ENCODE measurements at places on chromosomes 3 and 15.

GRCh38 chr3:159881208-159881607 lies 107.4 kb upstream of the IL12A start:
- DNase-seq, result no peak

DNA sequence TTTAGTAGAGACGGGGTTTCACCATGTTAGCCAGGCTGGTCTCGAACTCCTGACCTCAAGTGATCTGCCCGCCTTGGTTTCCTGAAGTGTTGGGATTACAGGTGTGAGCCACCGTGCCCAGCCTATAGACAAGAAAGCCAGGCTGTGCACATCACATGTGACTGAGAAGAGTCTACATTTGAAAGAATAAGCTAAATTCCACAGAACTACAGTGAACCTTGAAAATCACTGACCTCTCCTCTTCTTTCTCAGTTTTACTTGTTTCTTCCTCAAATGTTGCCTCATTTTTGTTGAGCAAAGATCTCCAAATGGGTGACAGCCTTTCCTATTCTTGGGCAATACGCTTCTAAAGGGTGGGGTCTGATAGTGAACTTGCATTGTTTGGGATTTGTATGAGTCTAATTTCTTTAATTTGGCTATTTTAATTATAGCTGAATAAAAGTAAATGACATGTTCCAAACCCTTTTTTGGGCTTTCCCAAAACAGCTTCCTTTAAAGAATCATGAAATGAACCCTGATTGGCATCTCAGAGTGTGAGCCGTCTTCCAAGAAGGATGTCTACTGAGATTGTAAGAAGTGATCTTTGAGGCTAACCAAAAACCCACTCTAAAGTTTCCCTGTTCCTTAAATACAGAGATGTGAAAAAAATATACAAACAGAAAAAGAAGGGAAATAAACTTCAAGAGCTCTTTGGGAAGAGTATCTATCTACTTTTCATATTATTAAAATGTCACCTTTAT lies 21.6 kb upstream of the SPTBN5 start:
- no peak for DNase-seq

DNA sequence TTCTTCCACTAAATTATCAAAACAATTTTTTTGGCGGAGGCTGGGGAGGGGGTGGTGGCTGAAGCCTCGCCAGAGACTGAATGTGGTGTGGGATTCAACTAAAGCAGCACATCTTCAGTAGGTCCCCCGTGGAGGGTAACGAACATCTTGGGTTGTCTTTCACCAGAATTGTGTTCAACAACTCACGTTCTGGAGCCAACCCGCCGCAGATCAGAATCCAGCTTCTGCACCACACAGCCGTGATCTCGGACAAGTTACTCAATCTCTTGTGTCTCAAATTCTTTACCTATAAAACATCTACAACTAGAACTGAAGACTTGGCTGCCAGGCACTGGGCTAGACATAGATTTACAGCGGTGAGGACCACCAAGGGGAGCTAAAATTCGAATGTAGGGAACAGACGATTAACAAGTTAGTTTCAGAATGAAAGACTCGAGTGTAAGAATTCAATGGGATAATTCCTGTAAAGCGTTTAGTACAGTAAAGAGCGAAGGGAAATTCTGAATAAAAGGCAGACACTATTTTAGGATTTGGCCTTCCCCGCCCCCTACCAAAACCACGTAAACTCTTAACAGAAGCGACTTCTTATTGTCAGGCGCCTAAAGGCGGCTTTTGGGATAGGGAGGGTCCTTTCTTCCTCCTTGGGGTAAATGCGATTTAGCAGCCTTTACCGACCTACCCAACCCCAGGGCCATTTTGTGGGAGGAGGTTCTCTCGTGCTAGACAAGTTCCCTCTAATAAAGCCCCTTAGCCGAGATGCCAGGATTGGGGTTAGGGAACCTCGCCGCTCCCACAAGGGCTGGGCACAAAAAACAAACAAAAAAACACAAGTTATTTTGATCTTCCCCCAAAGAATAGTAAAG lies 697 bp upstream of the RAB5A start:
- no peak for DNase-seq

GRCh38 chr3:38563070-38563885 lies 67.1 kb downstream of the EXOG start:
- DNase-seq, result no peak

DNA sequence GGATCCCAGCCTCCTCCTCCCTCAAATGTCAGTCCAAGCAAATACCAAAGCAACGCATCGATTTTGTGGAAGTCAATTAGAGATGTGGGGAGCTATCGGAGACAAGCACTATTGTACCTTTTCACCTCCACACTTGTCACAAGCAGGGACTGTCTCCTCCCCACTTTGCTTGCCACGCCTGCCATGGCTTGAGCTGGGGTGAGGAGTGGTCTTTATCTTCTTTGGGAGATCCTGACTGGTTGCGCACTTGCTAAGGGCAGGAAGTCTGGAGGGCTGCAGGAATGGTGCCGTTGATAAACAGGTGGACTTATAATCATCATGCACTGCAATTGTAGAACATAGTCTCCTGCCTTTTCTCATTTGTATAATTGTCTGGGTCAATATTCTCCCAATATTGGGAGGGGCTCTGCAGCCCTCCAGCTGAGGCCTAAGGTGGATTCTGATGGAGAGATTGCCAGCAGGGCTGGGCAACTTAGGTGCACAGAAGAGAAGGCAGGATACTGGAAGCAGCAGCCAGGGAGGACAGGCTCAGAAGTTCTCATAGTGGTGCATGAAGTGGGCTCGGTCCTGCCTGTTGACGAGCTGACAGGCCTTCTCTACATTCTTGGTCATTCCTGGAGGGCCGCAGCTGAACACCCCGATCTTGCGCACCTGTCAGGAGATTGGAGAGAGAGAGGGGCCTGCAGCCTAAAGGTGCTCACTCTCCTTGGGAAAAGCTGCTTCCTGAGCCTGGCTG lies 20.2 kb downstream of the DUOX2 start:
- no peak for DNase-seq

- DNase-seq, result no peak
Observed at GRCh38 chr3:21331321-21331720, 419.7 kb downstream of the ZNF385D start.

DNA sequence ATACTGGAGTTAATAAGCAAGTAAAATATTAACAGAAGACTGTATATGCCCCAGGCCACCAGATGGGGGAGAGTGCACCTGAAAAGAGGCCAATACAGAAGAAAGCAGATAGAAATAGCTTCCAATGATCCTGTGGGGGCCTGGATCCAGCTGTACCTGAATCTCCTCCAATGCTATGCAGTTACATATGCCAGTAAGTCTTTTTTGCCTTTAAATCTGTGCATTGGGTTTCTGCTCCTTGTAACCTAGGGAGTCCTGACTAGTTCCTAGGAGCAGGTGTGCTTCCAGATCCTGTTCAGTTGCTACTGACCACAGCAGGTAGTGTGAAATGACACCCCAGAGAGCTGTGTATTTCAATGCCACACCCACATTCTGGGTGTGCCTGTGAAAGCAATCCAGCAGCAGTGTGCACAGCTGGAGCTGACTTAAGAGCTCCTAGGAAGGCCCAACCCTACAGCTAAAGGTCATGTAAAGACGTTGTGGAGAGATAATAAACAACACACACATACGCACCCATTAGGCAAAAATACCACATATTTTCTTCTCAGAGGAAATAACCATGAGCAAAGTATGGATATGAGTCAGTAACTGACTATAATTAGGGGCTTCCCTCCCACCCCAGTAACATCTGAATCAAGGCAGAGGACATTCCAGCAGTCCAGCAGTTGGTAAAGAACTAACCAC lies 62.2 kb upstream of the AKAP13 start:
- DNase-seq, result no peak

- no peak for DNase-seq
Observed at GRCh38 chr3:146709969-146710368, 104.8 kb upstream of the PLSCR5 start.

DNA sequence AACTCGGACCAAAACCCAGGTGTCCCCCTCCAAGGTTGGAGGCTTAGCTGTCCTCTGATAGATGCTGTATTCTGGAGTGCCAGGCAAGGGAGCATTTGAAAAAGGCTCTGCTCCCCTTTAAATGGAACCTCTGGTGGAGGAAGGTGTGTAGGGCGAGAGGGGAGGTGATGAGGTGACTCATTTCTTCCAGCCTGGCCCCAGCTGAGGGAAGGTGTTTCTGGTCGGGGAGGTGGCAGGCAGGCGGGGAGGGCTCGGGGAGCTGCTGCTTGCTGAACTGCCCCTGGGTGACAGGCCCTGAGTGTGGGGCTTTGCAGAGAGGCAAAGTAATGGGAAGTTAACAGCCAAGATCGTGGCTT lies 18.8 kb downstream of the PSTPIP1 start:
- peak; percentile 81 for DNase-seq

- no peak for DNase-seq
Observed at GRCh38 chr3:142274908-142275307, 49.5 kb upstream of the GK5 start.

DNA sequence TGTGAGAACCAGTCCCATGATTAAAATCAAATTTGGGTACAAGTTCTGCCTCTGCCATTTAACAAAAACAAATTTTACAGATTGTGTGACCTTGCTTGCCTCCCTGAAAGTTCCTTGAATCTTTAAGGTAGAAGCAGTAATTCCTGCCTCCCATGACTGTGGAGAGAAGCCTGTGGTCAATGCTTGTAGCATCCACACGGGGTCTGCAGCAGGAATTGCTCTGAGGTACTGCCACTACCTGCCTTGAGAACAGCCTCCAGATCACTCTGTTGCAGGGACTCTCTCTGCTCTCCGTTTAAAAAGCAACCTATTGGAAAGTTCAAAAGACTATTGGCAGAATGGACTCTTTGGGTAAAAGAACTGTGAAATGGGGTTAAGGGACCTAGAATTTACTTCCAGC lies 75.9 kb downstream of the SST start:
- DNase-seq, result no peak

DNA sequence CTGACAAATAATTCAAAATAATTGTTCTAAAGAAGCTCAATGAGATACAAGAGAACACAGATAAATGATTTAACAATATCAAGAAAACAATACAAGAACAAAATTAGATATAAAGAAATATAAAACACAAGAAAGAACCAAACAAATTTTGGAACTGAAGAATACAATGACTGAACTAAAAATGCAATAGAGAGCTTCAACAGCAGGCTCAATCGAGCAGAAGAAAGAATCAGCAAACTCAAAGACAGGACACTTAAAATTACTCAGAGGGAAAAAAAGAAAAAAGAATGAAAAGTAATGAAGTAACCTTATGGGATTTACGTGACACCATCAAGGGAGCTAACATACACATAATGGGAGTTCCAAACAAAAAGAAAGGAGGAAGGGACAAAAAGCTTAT lies 32.1 kb downstream of the CCDC54 start:
- no peak for DNase-seq

Measured in stimulated activated CD8-positive, alpha-beta memory T cell treated with anti-CD3 and anti-CD28 coated beads, Interleukin-12 subunit alpha, Interleukin-12 subunit beta, amount 100 ng/mL, for 1 hour (primary cell).